ENCODE measurements at places on chromosomes 13 and 19. TPM values are rescaled to one million over a fixed set of nuclear protein-coding genes. Genes with fewer than 3 reads are reported as not detected.

Gene KCNN1
- total RNA-seq, result 0.51 TPM

Gene FCAR
- not detected for total RNA-seq

Gene ENOX1
- total RNA-seq, result 13.9 TPM

Gene GRIK5
- not detected for total RNA-seq

Gene SERP2
- 3.5 TPM for total RNA-seq

Gene GPC6
- total RNA-seq, result 26.4 TPM

Gene SBK3
- total RNA-seq, result not detected

Gene IL12RB1
- not detected for total RNA-seq

Gene CEACAM6
- total RNA-seq, result not detected

Gene CLIP3
- total RNA-seq, result 29.3 TPM

Gene CABP5
- not detected for total RNA-seq
